ENCODE measurements at places on chromosomes 11 and 22.

DNA sequence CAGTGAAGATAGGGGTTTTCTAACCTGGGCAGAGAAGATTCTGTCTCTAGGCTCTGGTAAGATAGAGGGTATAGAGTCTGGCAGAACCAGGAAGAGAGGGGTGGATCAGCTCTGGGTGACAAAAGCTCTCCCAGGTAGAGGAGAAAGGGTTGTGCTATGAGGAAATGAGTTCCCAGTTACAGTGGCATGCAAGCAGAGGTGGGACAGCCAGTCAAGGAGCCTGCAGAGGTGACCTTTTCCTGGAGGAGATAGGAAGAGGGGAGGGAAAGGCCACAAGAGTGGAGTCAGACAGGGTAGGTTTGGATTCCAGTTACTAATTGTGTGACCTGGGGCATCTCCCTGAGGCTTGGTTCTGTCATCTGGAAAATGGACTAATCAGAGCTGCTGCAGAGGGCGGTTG is 3.4 kb upstream of the CAPN5 start:
- DNase-seq, result no peak

- peak; percentile 37 for DNase-seq
These were observed 389 bp downstream of the MICALL1 start for GRCh38 chr22:37906364-37907008.

- DNase-seq, result no peak
These were observed 84.9 kb downstream of the TRPC6 start for GRCh38 chr11:101498891-101499290.

- DNase-seq, result no peak
These were observed 21.5 kb downstream of the MUC6 start for GRCh38 chr11:1015064-1015463.

Data from activated T-cell treated with anti-CD3 and anti-CD28 coated beads for 1 hour (primary cell).